ENCODE measurements at places on chromosomes 4 and X.

GRCh38 chr4:147620315-147620714 is 3.1 kb downstream of the TMEM184C start:
- no peak for DNase-seq

DNA sequence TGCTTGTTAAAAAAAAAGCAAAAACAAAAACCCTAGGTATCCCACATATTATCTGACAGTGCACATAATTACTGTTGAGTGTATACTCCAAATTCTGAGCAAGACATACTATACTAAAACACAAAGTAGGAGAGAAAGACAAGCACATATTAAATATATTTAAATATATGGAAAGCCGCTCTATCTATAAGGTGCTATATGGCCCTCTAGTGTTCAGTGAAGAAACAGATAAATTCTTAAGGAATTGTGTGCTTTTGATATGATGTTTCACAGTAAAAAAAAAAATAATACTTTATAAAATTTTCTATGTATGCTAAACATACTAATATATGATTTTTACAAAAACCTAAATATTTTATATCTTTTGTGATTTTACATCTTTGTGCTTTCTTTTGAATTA is 137.8 kb downstream of the FBXW7 start:
- DNase-seq: no peak

- DNase-seq: no peak
Measured at GRCh38 chr4:123673971-123674370, 277.4 kb downstream of the SPRY1 start.

GRCh38 chr4:148447681-148448080 is 5.5 kb upstream of the NR3C2 start:
- no peak for DNase-seq

DNA sequence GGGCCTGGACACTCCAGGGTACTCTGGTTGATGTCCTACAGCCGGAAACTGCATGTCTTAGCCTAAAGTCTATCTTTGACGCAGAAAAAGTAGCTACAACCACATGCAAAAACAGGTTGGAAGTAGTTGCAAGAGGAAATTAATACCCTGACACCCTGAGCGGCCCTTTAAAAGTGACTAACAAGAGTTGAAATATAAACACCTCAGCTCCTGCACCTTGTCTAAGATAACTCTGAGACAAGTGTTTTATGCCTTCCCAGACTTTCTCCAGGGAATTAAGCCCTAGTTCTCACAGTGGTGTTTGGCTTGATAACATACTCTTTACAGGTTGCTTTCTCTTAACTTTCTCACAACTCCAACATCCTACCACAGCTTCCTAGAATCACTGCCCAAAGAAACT is 943.1 kb downstream of the DMD start:
- no peak for DNase-seq

- DNase-seq: no peak
Measured at GRCh38 chr4:165383591-165384073, 4.8 kb downstream of the CPE start.

All from cerebellar nuclear complex (tissue), 1 donor.